ENCODE measurements at places on chromosomes 6 and 20.

DNA sequence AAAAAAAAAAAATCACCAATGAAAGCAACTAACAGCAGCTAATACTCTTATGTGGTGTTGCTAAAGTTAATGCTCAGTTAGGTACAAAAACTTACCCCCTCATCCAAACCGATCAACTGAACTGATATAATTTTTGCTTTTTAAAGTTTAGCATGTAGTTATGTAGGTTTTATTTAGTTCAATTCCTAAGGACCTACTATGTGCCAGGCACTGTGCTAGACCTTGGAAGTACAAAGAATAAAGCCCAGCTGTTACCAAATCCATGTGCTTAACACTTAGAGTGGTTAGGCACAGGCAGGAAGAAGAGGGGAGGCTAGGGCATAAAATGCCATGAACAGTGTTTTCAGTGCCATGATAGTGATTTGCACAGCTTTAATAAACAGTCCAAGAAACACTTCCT, 85.1 kb downstream of the PDSS2 start:
- no peak for DNase-seq

DNA sequence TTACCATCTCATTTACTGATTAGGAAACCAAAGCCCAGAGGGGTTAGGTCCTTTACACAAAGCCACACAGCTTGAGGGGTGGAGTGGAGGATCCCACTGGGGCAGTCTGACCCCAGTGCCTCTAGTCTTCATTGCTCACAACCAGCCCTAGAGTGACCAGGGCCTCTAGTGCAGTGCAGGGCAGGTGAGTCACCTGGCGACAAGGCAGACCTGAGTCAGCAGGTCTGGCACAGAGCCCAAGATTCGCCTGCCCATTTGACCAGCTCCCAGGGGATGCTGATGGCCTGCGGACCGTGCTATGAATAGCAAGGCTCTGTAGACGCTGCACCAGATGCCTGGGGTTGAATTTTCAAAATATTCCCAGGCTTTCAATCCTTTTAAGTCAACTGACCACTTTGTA, 29.9 kb downstream of the CDH26 start:
- DNase-seq = no peak

DNA sequence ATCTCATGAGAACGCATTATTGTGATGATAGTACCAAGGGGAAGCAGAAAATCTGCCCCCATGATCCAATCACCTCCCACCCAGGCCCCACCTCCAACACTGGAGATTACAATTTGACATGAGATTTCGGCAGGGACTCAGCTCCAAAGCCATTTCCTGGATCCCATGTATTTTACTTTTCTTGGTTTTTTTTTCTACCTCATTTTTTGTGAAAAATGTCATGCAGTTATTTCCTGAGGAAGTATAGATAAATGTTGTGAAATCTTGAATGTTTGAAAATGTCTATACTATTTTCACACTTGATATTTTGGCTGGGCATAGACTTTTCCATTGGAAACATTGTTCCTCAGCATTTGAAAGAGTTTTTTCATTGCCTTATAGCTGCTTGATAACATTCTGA, 9.1 kb upstream of the BRPF3 start:
- no peak for DNase-seq

DNA sequence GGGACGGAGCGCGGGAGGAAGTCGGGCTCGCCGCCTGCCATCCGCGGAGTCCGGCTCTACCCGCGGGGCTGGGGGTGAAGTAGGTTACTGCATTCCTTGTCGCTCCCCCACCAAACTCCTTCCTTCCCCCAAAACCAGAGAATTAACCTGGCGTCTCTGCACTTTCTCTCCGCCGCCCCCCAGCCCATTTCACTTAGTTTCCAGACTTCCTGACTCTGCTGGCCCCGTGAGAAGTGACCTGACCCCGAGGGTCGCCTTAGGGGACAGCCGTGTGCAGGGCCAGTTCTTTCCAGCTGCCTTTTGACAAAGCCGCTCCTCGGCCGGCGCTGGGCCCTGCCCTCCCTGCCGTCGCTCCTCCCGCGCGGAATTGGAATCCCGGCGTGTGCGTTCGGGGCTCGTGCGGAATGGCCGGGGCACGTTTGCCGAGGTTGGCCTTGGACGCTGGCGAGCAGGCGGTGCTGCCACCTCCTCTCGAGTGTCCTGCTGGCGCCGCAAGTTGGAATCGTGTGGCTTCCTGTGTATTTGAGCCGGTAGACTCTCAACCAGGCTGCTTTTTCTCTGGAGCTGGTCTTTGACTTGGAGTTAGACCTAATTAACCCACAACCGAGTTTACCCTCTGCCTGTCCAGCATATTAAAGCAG, 650 bp downstream of the DCBLD1 start:
- DNase-seq = no peak

DNA sequence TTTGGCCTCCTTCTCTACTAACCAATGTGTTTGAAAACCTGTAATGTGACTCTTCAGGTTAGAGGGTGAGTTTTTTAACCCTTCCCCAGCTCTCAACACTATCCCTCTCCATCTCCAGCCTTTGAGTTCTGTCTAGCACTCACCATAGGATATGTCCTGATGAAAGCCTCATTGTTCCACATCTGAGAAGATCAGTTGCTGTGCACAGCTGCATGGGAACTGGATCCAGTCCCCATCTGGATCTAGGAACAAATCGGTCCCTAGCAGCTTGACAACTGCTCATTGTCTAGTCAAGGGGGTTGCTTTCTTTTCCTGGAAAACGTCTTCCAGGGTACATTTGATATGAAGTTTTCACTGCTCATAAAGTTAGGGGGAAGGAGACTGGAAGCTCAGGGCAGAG, 45.4 kb upstream of the AGPAT4 start:
- no peak for DNase-seq

- DNase-seq = no peak
Measured at GRCh38 chr6:11654876-11655275, 117.3 kb downstream of the TMEM170B start.

GRCh38 chr20:37535443-37536132, 7.9 kb upstream of the BLCAP start:
- DNase-seq = no peak

GRCh38 chr20:52837378-52837777, 134.8 kb upstream of the TSHZ2 start:
- no peak for DNase-seq

GRCh38 chr20:50328222-50328979, 137.8 kb downstream of the CEBPB start:
- DNase-seq = no peak

DNA sequence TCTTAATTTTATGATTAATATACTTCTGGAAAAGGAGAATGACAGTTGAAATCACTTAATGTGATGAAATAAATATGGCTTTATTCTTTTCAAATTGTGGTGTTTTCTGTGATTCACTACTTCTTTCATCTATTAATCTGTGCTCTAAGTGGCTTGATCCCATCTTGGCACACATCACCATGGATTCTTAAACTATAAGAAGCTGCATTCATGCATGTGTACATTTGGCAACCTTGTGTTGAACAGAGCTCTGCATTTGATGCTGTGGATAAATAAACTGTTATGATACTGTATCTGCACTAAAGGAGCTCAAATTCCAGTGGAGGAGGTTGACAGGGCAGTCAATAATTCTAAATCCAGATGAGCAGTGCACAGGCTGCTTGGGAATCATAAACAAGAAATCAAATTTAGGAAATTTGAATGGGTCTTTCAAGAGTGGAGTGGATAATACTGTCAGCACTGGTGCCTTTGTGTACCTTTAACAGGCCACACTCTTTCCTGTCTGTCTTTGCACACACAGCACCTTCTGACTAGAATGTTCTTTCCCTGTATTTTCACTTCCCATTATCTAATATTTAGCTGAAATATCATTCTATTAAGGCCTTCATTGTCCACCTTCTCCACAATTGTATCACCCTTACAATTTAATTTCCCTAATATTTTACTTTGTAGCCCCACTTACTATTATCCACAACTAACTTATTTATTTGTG, 252.9 kb downstream of the GRM1 start:
- DNase-seq = no peak

DNA sequence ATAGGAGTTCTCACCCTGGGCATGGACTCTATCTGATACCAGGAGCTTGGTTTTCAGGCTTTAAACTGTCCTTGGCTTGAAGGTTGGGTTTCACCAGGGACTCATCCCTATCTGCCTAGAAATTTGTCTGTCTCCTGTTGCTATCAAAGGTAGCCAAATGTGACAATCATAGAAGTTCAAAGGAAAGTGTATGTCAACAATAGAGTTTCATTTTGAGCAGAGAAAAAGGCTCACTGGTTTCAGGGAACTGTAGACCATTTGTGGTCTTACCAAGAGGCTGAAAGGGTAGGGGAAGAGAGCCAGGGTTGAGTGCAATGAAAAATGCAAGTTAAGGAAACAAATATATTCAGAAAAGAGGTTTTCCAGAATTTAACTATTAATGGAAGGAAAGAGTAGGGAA, 966.8 kb upstream of the CITED2 start:
- no peak for DNase-seq

GRCh38 chr6:134607411-134607810, 289.5 kb upstream of the SGK1 start:
- no peak for DNase-seq

GRCh38 chr20:45218124-45218523, 3.0 kb upstream of the SEMG2 start:
- no peak for DNase-seq

- DNase-seq = no peak
Measured at GRCh38 chr6:39037707-39038106, 10.9 kb upstream of the GLP1R start.

DNA sequence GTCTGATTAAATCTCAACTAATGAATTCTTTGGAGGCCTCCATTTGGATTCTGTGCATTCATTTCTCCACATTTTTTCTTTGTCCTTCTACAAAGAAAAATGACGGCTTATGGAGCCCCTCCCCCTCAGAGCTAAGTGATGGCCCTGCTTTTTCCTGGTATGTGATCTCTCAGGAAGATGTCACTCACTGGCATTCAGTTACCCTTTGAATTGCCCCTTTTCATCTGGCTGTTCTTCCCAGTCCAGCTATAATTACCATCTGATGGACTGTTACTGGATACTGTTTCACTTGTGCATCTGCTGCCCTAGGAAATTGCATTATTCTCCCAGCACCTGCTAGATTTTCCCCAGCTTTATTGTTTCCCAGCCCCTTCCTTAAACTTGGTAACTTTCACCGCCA, 151.9 kb downstream of the CFAP61 start:
- DNase-seq = no peak

DNA sequence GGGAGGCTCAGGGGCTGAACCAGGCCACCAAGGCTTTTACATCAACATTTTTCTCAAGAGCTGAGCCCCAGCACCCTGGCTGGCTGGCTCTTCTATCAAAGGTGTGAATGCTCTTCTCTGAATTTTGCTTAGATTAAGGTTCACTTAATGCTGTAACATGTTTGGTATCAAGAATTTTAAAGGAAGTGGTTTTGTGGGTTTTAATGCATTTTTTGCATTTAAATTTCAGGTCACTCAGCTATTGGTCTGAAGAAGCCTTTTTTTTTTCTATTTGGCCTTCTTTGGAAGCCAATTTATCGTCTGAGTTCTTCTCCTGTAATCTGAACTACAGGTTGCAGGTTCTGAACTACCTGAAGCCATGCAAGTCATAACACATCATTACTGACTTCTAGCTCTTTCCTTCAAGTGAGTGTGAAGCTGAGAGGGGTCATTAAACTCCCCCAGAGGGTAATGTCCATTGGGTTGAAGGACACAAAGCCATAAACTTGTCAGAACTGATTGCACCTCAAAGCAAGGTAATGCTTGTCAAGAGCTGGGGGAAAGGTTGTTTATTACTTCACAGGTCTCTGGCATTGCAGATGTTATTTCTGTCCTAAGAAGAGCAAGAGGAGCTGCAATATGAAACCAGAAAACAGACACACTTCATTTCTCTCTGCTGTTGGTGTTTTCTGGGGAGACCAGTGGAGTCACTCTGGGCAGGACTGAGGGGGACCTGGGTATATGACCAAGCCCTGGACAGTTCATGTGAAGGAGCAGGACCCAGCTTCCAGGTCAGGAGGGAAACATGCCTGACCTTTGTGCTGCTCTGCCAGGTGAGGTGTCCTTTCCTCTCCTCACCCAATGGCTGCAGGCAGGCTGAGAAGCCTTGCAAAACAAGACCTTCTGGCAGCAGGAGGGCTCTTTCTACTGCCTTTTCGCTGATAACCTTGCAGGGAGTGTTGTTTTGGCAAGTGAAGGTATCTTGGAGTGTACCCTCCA, 26.1 kb upstream of the NEDD9 start:
- peak; percentile 44 for DNase-seq

- DNase-seq = no peak
Measured at GRCh38 chr20:50691573-50692551, 520 bp upstream of the RIPOR3 start.

- no peak for DNase-seq
Measured at GRCh38 chr6:25341923-25342619, 62.9 kb downstream of the CARMIL1 start.

GRCh38 chr20:16904751-16905150, 156.6 kb downstream of the OTOR start:
- DNase-seq = no peak

- DNase-seq = no peak
Measured at GRCh38 chr20:21105429-21106170, 558 bp downstream of the LINC00237 start.

All from activated effector memory CD4-positive, alpha-beta T cell treated with Interleukin-2 at 50 U/mL for 16 hours (primary cell).